ENCODE measurements at places on chromosomes 11 and 22.

- DNase-seq: no peak
Measured at GRCh38 chr22:36930041-36930935, 16.9 kb downstream of the CSF2RB start.

DNA sequence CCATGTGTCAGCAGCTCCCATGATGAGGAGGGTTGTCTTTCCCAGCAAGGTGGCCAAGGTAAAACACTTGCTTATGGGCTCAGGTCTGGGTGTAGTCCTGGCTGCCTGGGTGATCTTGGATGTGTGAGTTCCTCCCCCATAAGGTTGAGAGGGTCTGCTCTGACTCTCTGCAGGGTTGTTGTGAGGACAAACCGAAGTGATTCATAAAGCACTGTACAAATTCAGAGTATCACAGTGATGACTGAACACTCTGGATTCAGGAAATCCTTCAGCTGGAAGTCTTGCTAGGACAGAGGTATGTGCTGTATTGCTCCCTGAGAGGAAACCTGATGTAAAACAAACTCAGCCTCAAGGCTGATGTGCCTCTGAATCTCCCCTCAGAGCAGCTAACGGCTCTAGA is 220.9 kb upstream of the PITPNB start:
- DNase-seq: no peak

DNA sequence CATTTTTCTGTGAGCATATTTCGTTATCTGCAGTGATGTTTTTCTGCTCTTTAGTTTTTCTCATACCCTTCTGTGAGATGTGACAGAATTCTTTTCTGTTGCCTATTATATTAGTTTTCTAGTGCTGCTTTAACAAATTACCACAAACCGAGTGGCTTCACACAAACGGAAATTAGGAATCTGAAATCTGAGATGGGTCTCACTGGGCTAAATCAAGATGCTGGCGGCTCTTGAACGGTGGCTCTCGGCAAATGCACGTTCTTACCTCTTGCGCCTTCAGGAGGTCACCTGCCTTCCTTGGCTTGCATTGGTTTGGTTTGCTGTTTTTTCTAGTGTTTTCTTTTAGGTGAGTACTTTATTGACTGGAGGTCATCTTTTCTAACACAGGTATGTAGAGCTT is 13.0 kb downstream of the ZBED4 start:
- no peak for DNase-seq

DNA sequence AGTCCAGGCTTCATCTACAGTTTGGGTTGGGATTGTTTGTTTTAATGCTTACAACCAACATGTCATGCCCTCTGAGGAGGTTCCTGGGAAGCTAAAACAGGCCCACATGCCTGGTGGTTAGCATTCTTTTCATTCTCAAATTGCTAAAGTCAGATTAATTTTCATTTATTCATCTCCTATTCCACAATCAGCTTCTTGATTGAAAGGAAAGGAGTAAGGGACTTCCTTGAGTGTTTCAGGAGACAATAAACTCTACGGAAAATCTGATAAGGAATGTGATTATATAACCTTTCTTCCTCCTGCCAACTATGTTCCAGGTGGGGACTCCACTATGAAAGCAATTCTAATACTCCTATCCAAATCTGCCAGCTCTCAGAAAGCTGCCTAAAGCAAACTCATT is 30.8 kb downstream of the MRTFA start:
- no peak for DNase-seq

GRCh38 chr11:97289823-97290222 is 900.0 kb downstream of the JRKL start:
- no peak for DNase-seq

GRCh38 chr11:76391021-76391420 is 9.9 kb downstream of the GVQW3 start:
- DNase-seq: no peak

DNA sequence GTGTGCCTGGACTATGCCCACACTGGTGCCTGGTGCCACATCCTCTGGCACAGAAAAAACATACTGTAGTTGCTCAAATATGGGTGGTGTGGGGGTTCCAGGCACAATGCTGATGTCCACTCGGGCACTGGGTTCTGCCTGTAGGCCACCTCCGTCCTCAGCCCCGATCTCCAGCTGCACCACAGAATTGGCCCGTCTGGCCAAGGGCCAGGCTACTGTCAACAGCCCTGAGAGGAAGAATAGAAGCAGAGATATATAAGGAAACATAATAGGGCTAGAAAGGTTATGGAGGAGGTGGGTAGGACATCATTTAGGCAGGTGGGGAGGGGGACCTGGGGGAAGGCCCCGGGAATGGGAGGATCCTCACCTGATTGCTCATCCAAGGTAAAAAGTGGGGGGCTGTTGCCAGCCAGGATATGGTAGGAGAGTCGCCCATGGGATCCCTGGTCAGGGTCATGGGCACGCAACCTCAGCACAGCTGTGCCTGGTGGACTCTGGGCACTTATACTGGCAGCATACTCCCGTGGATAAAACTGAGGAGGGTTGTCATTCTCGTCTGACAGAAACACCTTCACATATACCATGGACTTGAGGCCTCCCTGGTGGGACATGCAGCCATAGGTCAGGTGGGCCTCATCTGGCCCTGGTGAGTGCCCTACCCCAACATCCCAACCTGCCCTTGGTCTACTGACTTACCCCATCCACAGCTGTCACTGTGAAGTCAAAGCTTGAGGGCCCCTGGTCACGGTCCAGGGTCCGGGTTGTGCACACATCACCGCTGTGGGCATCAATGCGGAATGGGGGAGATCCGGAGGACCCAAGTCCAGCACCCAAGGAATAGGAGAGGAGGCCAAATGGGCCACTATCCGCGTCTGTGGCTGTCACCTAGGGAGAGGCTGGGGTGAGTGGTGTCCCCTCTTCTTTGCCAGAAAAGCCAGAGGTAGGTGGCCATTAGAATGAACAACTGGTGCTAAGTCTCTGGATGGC is 14.5 kb upstream of the TPP1 start:
- no peak for DNase-seq

DNA sequence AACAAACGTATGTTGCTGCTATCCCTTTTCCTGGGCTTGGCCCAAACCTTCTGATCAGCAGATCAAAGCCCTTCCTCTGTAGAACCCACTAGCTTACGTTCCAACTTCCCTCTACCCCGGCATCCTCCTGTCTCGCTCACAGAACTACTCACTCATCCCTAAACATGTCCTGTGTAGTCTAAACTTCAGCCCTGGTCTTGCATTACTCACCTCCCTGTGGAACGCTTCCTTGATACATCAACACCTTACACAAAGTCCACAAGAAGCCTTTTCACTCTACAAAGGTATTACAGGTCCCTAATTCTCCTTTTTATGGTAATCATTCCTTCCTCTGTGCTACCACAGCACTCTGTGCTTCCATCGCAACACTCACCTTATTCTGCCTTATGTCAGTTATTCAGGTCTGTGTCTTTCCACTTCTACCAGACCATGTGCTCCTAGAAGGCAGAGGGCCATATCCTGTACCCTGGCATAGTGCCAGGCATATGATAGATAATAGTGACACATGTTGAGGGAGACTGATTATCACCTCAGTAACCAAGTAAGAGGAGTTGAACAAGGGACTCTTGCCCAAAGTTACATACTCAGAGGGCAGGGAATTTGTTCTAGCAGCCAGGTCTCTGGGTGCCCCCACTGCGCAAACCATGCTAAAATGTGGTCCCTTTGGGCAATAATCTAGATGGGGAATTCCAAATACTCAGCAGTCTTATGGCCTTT is 41.6 kb downstream of the USP35 start:
- no peak for DNase-seq

GRCh38 chr11:46948378-46949131 is 12.0 kb downstream of the CSTPP1 start:
- DNase-seq: no peak

GRCh38 chr11:81644239-81644840 is 1089.3 kb downstream of the FAM181B start:
- DNase-seq: no peak

GRCh38 chr11:21866781-21867180 is 326.1 kb upstream of the ANO5 start:
- DNase-seq: no peak

- DNase-seq: no peak
Measured at GRCh38 chr22:17990942-17991341, 33.4 kb downstream of the MICAL3 start.

DNA sequence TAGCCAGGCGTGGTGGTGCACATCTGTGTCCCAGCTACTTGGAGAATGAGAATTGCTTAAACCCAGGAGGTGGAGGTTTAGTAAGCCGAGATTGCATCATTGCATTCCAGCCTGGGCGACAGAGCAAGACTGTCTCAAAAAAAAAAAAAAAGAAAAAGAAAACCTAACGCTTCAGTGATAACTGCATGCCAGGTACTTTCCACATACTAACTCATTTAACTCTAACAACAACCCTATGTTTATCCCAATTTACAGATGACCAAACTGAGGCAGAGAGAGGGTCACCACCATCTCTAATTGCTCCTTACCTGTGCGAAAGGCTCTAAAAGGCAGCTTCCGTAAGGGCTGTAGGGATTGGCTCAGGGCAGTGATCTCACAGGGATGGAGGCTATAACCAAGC is 11.6 kb downstream of the PISD start:
- no peak for DNase-seq

All from left cardiac atrium (tissue), 4 donors.